ENCODE measurements at places on chromosomes 3 and 15.

DNA sequence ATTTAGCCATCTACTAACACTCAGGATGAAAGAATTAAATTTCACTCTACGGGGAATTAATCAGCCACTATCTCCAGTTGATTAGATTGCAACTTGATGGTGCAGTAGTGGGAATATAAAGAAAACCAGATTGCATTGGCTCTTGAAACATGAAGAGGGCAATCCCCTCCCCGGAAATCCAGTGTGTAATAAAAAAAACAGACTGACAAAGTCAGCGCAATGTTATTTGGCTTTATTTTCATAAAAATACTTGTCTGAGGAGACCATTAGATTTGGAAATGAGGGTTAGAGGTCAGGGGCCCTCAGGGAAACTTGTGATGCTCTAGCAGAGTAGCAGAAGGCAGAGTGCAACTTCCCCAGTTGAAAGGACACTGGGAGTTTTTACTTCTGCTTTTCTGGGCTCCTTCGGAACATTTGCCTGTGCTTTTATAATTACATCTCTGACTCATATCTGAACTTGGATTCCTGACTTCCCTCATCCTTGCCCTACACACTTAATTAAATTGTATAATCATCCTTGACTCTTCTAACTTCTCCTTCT is 326.8 kb downstream of the TUSC7 start:
- DNase-seq, result no peak

GRCh38 chr3:158961471-158961870 is 159.6 kb downstream of the MFSD1 start:
- no peak for DNase-seq

GRCh38 chr3:195411836-195412235 is 31.0 kb downstream of the ACAP2 start:
- DNase-seq, result no peak

DNA sequence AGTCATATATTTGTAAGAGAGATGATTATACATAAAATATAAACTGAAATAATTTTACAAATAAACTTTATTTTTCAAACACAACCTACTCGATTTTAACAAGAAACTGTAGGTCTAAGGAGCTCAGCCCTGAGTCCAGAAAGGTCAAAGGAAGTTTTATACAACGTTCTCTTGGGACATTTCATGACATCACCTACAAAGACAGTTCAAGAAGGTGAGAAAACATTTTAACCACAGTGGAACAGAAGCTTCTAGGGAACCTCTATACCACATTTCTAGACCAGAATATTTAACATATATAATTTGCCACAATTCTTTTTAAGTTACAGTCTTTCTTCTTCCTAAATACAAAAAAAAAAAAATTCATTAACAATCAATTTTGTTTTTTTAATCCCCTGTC is 40.1 kb downstream of the CBLB start:
- DNase-seq, result no peak

DNA sequence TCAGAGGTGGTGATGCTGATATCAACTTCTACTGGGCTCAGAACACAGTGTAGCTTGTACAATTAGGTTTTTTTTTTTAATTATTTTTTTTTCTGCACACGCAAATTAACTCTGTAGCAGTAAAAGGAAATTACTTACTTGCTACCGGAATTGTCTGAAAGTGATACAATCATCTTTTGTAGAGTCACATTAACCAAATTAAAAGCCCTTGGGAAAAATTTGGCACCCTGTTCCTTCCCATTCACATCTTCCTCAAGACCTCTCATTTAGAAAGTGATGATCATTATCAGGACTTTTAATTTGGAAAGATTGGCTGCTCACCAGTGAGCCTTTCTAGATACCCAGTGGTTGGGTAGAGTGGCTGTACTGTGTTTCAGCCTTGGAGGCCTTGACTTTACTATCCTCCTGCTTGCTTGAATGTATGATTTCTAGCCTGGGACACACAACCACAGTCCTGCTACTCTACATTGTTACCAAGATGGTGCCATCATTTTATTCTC is 158.3 kb downstream of the ECT2 start:
- DNase-seq, result no peak

DNA sequence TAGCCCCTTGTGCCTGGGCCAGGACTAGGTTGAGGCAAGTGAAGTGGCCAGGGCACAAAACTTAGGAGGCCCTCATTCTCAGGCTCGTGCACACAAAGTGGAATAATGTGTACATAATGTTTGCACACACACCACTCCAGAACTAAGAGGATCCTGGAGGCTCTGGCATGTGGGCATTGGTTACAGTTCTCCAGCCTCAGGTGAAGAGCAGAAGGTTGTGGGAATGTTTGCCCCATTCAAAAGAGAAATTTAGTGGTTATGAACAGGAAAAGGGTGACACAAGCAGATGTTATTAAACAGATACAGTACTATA is 31.3 kb downstream of the ASB7 start:
- no peak for DNase-seq

- no peak for DNase-seq
These were observed 1367.0 kb downstream of the OTOL1 start for GRCh38 chr3:162863579-162863978.

DNA sequence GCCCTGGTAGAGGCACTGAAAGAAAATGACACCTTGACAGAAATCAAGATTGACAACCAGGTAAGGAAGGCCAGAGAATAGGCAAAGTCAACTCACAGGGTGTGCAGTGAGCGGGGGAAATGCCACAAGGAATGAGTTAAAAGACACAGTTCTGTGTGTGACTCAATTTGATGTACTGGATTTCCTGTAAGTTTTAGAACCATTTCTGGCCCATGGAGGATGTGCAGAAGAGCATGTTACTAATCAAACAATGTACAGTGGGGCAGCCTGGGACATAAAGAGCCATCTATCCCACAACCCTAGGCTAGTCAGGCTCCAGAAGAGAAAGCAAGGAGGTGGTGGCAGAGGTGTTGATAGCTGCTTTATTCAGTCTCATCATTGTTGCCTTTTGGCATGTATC is 31.2 kb upstream of the TMOD3 start:
- no peak for DNase-seq

DNA sequence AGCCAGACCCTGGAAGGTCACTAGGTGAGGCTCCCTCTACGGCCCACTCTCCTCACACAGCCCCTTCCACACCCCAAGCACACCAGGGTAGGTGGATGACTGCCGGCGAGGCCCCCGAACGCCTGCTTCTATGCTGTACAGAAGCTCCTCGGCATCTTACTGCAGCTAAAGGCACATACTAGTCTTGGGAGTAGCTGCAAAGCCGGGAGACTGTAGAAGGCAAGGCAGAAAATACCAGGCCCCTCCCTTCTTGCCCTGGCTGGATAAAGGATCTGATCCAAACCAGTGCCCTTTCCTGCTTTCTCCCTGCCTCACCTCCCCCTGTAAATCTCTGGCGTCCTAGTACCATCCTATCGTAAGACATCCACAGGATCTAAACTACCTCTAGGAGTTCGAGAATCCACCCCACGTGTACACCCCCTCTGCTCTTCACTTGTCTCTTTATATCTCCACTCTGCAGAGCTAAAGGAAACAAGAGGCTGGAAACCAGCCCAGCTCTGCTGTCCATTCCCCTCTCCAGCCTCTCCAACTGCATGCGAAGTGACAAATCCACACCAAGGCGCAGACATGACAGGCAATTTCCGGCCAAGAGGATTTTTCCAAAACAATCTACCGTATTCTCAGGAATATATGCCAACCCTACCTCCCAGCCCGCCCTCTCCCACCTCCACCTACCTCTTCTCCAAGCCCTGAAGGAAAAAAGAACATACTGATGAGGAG is 11.8 kb downstream of the TNK2 start:
- peak; percentile 51 for DNase-seq

DNA sequence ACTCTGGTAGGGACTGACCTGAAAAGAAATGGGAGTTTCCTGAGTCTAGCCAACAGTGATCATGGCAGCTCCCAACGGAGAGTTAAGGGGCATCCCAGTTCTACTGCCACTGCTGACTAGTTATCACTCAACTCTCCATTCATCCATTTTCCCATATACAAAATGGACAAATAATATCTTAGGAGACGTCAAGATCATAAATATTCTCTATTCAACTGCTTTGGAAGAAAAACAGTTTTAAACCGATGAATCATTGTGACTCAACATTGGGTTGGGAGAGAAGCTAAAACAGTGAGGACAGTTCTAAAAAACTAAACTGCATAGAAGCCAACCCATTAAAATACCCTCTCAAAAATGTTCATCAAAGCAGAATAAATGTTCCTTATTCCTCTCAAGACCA is 57.6 kb upstream of the CHRM5 start:
- DNase-seq, result no peak

- no peak for DNase-seq
These were observed 43.5 kb upstream of the UBE2E1 start for GRCh38 chr3:23762214-23762613.

DNA sequence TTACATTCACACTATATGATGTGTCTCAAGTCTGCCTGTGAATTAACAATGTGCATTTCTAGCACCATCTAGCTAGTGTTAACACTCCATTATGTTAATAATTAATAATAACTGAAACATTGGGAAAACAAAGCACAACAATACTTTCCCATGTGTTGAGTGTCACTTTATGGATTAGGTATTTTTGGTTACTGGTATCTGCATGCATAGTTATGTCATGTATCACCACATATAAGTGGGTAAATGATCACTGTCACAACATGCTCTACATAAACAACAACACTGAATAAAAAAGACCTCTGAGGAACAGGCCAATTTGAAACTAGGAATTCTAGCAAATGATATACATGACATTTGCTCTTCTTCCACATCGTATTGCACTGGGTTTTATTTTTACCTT is 74.7 kb downstream of the MLH1 start:
- no peak for DNase-seq

DNA sequence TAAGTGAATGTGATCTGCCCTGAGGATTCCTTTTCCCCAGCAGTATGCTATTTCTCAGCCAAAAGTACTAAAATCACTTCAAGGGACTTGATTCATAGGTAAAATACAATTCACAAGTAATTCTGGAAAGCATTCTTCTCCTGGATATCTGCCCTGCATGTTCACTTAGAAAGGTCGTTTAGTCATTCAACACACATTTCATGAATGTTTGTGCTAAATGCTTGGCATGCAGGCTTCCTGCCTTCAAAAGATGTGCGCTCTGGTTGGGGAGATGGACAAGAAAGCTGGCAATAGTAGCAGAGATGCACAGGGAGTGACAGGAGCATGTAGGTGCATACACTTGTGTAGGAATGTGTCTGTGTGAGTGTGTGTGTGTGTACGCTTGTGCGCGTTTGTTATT is 360.7 kb downstream of the PTPRG start:
- no peak for DNase-seq

DNA sequence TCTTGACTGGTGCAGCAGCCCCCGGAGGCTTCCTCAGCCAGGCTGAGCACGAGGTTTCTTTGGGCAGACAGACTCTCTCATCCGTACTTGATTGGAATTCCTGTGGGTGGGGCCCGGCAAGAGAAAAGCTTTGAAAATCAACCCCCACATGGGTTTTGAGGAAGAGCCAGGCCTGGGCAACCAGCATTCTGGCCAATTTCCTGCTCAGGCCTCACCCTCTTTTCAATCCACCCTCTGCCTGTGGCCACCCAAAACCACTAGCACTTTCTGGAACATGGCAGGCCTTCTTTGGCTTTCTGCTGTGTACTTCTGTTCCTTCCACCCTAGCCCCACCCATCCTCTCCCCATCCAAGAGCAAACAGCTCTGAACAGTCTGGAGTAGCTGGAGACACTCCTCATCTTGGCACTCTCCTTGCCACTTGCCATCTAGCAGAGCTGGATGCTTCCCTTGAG is 5.9 kb downstream of the MYO5C start:
- no peak for DNase-seq

DNA sequence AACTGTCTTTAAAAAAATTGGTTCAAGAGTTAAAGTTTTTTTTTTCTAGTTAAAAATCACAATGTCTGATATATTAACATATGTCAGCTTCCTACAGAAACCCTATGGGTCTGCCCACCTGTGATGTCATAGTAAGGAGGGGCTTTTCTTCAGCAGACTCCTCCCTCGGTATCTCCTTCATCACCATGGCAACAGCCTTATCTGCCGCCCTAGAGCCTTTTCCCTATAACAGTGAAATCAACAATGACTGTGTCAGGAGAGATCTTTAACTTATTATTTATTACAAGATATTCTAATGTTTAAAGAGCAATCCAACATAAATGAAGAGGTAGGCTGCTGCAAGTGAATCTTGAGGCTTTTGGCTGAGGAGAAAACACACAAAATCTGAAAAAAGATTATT is 138.7 kb downstream of the PEX5L start:
- DNase-seq, result peak; percentile 20

DNA sequence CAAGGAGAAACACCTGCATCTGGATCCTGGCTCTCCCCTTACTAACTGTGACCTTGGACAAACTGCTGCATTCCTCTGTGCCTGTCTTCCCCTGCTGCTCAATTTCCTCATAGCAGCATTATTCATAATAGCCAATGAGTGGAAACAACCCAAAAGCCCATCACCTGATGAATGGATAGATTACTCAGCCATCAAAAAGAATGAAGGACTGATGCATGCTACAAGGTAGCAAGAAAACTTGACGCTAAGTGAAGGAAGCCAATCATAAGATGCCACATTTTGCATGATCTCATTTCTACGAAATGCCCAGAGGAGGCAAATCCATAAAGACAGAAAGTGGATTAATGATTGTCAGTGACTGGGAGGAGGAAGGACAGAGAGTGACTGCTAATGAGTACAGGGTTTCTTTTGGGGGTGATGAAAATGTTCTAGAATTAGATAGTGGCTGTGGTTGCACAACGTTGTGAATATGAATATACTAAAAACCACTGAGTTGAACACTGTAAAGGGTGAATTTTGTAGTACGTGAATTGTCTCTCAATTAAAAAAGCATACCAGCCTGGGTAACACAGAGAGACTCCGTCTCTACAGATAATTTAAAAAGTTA is 11.2 kb downstream of the IGDCC4 start:
- DNase-seq, result no peak

Measured in NCI-H1417 (cell line).